Hypothalamus (tissue), 51 donors: ENCODE measurements at places on chromosomes 4 and X.

- no peak for DNase-seq
These were observed 58.5 kb upstream of the HELT start for GRCh38 chr4:184959786-184960185.

GRCh38 chrX:136473663-136474062 lies 14.1 kb upstream of the BRS3 start:
- no peak for DNase-seq

- no peak for DNase-seq
These were observed 113.0 kb upstream of the VAMP7 start for GRCh38 chrX:155767876-155768769.

DNA sequence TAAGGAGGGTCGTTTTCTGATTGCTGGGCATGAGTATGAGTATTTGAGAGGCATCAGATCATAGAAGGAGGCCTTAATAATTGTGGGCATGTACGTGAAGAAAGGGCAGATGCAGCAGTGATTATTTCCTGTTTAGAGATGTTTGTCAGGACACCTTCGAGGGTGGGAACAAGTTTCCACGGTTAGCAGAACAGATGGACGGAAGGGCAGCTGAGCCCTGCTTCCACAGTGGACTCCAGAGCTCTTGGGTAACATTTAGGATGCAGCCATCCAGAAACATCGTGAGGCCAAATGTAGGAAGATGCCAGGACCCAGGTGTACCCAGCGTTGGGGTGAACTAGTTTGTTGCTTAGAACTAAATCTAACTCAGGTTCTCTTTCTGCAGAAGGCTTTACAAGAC lies 231.3 kb upstream of the FAT1 start:
- no peak for DNase-seq
